ENCODE measurements at places on chromosomes 12 and 14. TPM values are rescaled to one million over a fixed set of nuclear protein-coding genes. Genes with fewer than 3 reads are reported as not detected.

DNA sequence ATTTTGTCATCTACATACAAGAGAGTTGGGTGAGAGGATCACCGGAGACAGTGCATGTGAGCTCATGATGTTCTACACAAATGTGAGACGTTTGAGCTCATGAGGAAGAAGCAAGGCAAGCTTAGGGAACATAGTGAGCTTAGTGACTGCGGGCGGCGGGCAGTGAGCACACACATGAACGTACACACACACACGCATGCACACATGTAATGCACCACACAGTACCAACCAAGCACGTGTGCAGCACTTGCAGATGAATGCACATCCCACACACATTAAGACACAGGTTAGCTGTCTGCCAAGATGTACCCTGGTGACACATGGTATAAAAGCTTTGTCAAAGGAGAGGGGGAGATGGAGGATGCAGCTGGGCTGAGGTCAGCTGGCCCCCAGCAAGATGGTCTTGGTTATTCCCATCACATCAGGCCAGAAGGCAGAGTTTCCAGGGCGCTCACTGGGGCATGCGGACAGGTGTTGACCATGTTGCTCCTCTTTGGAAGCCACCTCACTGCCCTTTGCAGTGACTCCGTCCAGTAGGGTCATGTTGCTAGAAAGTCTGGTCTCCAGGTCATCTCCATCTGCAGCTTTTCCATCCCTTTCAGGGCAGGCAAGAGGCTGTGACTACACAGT lies 8.7 kb upstream of the CACNA2D4 start:
- H3K4me1 ChIP-seq = no peaks in the 10 kb centered on the region
- no peaks in the 10 kb centered on the region for H3K27me3 ChIP-seq

- H3K27ac ChIP-seq = no peak overlapping the region
- no peaks in the 10 kb centered on the region for H3K27me3 ChIP-seq
- no peaks in the 10 kb centered on the region for H3K36me3 ChIP-seq
- H3K4me1 ChIP-seq = no peaks in the 10 kb centered on the region
These were observed 474.1 kb downstream of the FLRT2 start for GRCh38 chr14:86003998-86004397.

GRCh38 chr14:68928770-68929550 lies 50.1 kb downstream of the ACTN1 start:
- DNase-seq = no peak
- H3K27me3 ChIP-seq = no peaks in the 10 kb centered on the region
- no peak overlapping the region for H3K4me3 ChIP-seq
- peaks cover 17% of the 10 kb centered on the region for H3K4me1 ChIP-seq

DNA sequence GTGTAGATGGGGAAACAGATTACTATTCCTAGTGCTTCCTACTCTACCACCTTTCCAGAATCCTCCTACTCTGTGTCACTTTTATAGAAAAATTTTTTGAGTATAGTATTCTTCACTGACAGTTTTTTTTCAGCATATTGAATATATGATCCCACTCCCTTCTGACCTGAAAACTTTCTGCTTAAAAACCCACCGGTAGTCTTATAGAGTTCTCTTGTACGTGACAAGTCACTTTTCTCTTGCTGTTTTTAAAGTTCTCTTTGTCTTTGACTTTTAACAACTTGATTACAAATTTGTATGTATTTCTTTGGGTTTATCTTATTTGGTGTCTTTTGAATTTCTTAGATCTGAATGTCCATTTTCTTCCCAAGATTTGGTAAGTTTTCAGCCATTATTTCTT lies 133.6 kb upstream of the SLC38A2 start:
- no peaks in the 10 kb centered on the region for H3K4me1 ChIP-seq
- no peak overlapping the region for H3K27ac ChIP-seq
- no peaks in the 10 kb centered on the region for H3K27me3 ChIP-seq
- H3K4me3 ChIP-seq = no peak overlapping the region

- no peaks in the 10 kb centered on the region for H3K27me3 ChIP-seq
- H3K36me3 ChIP-seq = no peaks in the 10 kb centered on the region
- no peak overlapping the region for H3K4me3 ChIP-seq
These were observed 3.9 kb upstream of the B4GALNT3 start for GRCh38 chr12:455821-456220.

- no peaks in the 10 kb centered on the region for H3K4me1 ChIP-seq
- no peak overlapping the region for H3K27ac ChIP-seq
- H3K27me3 ChIP-seq = no peaks in the 10 kb centered on the region
- DNase-seq = no peak
- no peaks in the 10 kb centered on the region for H3K36me3 ChIP-seq
These were observed 110.3 kb downstream of the NELL2 start for GRCh38 chr12:44765796-44766195.

DNA sequence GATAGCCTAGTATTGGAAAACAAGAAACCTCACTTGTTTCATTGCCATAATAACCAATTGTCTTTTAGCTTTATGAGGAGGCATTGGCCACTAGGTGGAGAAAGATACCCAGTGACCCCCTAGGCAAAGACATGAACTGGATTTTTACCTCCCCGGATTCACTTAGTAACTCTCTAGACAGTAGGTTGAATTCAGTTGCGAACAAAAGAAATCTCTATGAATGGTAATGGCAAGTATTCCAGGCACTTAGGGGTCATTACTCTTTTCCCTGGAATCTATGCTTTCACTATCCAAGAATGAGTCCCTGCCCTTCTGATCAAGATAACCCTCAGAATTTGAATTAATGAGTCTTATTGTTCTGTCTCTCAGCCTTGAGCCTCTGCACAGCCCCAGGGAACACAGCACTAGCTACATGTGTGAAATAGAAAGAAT lies 29.5 kb upstream of the RHOJ start:
- no peak for DNase-seq
- H3K27ac ChIP-seq = no peak overlapping the region
- no peaks in the 10 kb centered on the region for H3K36me3 ChIP-seq
- H3K27me3 ChIP-seq = no peaks in the 10 kb centered on the region

GRCh38 chr12:94831081-94831751 lies 172.3 kb downstream of the NDUFA12 start:
- no peak for DNase-seq
- H3K27me3 ChIP-seq = no peaks in the 10 kb centered on the region
- no peaks in the 10 kb centered on the region for H3K36me3 ChIP-seq
- H3K4me1 ChIP-seq = no peaks in the 10 kb centered on the region

GRCh38 chr14:41986700-41987099 lies 380.0 kb downstream of the LRFN5 start:
- no peak overlapping the region for H3K27ac ChIP-seq
- no peaks in the 10 kb centered on the region for H3K27me3 ChIP-seq
- no peaks in the 10 kb centered on the region for H3K4me1 ChIP-seq
- no peak overlapping the region for H3K4me3 ChIP-seq
- DNase-seq = no peak

DNA sequence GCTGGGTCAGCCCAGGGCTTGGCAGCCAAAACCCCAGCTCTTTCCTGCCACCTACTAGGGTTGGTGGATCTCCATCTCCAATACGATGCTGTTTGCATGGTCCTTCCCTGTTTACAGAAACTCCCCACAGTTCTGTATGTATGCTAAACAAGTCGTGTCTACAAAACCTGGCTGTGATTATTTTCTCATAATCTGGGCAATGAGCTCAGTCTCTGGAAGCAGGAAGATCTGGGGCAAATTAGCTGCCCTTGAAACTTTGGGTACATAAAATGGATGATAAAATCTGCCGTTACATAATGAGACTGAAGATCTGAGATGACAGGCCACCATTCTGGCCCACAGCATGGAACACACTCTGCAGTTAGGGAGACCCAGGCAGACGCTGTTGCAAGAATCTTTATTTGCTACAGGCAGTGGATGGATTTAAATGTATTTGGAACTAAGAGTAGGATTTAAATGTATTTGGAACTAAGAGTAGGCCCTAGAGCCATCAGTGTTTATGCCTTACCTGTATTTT lies 31.7 kb downstream of the ACADS start:
- no peaks in the 10 kb centered on the region for H3K36me3 ChIP-seq
- DNase-seq = no peak
- no peak overlapping the region for H3K4me3 ChIP-seq
- H3K27ac ChIP-seq = no peak overlapping the region

- DNase-seq = no peak
- H3K4me3 ChIP-seq = no peak overlapping the region
- H3K27me3 ChIP-seq = no peaks in the 10 kb centered on the region
These were observed 270.0 kb downstream of the EGLN3 start for GRCh38 chr14:33680873-33681272.

- H3K4me1 ChIP-seq = no peaks in the 10 kb centered on the region
- H3K27ac ChIP-seq = no peak overlapping the region
- H3K4me3 ChIP-seq = no peak overlapping the region
- H3K27me3 ChIP-seq = no peaks in the 10 kb centered on the region
These were observed 259.6 kb upstream of the TMTC1 start for GRCh38 chr12:30043151-30043847.

DNA sequence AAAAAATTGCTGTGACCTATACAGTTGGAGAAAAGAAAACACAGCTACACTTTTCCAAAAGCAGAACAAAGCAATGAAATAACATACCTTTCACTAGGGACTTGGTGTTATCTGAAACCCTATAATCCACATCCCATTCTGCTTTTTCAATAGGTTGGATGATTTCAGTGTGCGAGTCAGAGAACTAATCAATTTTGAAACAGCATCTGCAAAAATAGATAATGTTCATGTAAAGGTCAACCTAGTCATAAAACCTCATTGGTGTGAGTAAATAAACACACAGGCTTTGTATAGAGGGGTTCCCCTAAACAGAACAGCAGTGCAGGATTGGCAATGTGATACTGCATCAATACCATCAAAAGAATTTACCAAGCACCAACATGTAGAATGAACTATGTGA lies 173.0 kb upstream of the G2E3 start:
- no peaks in the 10 kb centered on the region for H3K27me3 ChIP-seq
- no peak for DNase-seq
- H3K4me3 ChIP-seq = no peak overlapping the region

DNA sequence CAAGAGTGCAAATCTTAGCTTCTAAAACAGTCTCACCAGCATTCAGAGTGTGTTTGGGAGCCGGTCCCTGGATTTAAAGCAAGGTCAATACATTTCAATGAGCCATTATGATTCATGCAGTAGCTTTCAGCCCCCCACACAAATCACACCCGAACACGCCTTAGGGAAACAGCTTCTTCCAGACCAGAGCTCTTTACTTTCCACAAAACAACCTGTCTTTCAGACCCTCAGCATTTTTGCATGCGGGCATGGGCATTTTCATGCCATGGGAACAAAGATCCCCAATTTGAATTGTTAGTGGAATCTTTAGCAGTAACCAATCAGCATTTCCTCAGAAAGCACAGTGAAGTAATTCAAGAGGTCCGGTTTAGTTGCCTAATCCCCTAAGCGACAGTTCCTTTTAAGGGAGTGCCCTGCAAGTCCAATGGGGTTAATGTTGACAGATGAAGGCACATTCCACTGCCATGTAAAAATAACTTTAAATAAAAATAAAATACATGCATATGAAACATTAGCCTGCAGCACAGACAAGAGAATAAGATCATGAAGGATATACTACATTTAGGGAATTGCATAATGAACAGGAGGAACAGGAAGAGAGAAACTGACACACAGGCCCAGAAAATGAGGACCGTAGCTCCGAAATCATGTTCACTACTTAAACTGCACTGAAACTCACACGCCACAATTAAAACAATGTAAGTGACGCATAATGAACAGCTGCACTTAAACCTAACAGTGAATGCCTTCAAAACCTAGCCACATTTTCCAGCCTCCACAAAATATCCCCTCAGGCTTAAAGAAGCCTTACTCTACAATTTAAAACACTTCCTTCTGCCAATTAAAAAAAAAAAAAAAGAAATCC lies 4.0 kb downstream of the VPS37B start:
- DNase-seq = no peak
- H3K4me3 ChIP-seq = no peak overlapping the region
- H3K27ac ChIP-seq = no peak overlapping the region
- peaks cover 73% of the 10 kb centered on the region for H3K4me1 ChIP-seq
- H3K27me3 ChIP-seq = no peaks in the 10 kb centered on the region
- no peaks in the 10 kb centered on the region for H3K36me3 ChIP-seq

- H3K27me3 ChIP-seq = no peaks in the 10 kb centered on the region
- no peak for DNase-seq
- H3K27ac ChIP-seq = no peak overlapping the region
- no peaks in the 10 kb centered on the region for H3K4me1 ChIP-seq
These were observed 7.7 kb upstream of the ASB2 start for GRCh38 chr14:93984070-93984469.

DNA sequence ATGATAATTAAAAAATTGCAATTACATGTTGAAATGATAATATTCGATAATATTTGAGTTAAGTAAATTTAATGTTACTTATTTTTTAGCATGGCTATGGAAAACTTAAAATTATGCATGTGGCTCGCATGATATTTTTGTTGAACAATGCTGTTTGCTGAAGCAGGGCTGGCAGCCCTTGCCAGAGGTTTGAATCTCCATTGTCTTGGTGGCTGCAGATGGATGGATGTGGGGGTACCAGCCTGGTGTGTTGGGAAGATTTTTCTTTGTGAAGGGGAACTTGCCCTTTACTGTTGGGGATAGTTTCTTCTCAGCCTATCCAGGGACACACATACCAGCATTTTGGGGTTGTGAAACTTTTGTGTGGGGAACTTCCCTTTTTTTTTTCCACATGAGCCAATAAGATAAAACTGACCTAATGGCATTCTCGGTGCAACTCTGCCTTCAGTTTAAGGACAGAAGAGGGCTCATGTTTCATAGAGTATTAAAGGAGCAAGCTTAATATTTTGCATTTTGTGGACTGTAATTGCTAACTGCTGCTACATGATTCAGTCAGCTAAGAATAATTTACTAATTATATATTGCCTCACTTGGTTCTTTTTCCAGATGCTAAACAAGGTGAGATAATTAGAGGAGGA lies 8.8 kb downstream of the RASSF3 start:
- no peak for DNase-seq
- peak overlapping the region; percentile 35 for H3K27ac ChIP-seq
- no peaks in the 10 kb centered on the region for H3K36me3 ChIP-seq
- no peak overlapping the region for H3K4me3 ChIP-seq

- no peaks in the 10 kb centered on the region for H3K27me3 ChIP-seq
- H3K36me3 ChIP-seq = no peaks in the 10 kb centered on the region
- no peaks in the 10 kb centered on the region for H3K4me1 ChIP-seq
These were observed 105.1 kb downstream of the PRIMA1 start for GRCh38 chr14:93683226-93683625.

DNA sequence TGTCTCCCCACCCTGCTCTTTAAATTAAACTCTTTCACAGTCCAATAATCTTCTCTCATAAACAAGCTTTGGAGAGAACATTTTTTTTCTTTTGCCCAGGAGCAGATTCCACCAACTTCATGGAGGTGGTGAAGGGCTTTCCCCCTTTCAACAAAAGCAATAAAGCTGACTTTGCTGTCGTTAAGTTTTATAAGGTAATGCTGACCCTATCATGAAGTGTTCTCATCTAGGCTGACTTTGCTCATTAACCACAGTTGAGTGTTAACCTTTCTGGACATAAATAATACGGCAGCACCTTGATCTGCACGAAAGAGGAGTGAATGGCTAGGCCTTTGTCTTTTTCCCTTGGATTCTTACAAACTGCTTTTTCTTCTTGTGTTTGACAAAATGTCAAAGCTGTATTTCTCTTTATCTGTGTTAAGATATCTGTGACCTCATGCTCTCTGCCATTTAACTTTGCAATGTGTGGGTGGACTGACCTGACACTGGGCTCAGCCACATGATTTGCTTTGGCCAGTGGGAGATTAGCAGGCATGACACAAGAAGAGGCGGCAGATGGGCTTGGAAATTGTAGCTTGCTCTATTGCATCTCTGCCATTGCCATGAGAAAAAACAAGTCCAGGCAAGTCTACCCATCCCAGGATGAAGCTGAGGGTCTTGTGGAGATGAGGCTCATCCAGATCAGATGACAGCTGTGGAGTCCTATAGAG lies 470.9 kb upstream of the CCDC196 start:
- no peaks in the 10 kb centered on the region for H3K27me3 ChIP-seq
- no peak overlapping the region for H3K4me3 ChIP-seq
- no peak overlapping the region for H3K27ac ChIP-seq
- H3K36me3 ChIP-seq = no peaks in the 10 kb centered on the region
- no peak for DNase-seq

Gene GZMH
- 0.76 TPM for total RNA-seq

Gene CLEC1B
- not detected for total RNA-seq

Gene ZFC3H1
- 18.0 TPM for total RNA-seq

Gene LIN7A
- 0.12 TPM for total RNA-seq

Gene PRH2
- total RNA-seq = not detected

Gene RPL10L
- total RNA-seq = not detected
